ENCODE measurements at places on chromosomes 3 and 15.

DNA sequence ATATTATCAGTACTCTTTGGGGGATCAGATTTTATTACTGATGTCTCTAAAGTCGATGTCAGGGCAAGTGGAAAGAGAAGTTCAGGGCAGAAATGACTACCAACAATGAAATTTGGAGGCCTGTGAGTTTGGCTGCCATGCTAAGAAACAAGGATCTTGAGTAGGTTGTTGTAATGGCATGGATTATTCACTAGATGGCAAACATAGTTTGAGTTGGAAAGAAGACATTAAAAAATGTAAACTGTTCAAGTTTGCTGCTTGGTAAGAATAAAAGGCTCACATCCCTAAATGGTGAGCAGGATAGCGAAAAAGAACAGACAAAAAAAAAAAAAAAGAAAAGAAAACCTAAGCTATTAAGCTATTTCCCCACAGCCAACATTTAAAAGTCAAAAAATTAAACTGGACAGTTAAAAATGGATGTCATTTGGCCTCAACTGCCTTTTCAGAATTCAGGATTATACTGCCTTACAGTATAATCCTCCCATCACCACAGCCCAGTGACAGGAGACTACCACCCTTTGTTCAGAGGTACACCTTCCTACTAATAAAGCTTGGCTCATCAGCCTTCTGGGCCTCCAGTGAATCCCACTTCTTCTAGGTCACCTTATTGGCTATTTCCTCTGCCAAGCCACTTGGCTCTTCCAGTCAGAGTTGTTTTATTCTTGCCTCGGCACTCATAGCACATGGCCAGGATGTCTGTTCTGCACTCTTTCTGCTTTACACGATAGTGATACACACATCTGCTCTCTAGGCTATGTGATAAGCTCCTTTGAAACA, 163.7 kb downstream of the PLD1 start:
- peak; percentile 5 for DNase-seq

DNA sequence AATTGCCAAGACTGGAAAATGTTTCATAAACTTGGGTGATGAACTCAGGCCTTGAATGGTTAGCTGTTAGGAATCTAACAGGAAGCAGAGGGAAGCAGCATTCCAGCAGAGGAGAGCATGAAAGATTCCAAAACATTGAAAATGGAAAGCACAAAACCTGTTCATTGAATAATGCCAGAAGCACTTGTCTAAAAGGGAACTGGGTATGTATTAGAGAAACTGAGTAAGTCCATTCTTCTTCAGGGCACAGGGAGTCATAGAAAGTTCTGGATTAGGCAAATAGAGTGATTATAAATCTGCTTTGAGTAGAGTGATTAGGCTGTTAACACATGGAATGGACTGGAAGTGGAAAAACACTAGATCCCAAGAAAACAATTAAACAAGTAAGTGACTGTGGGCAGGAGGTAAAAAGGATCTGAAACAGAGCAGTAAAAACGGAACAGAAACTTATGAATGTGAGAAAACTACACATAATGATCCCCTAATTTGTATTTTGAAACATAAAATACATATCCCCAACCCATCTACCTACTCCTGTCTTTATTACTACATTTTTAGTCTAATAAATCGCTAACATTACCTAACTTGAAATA, 343.4 kb downstream of the TBC1D5 start:
- no peak for DNase-seq

GRCh38 chr3:163058031-163058854, 1561.6 kb downstream of the OTOL1 start:
- no peak for DNase-seq

- DNase-seq = peak; percentile 57
Measured at GRCh38 chr3:197711973-197712707, 24.6 kb downstream of the RUBCN start.

DNA sequence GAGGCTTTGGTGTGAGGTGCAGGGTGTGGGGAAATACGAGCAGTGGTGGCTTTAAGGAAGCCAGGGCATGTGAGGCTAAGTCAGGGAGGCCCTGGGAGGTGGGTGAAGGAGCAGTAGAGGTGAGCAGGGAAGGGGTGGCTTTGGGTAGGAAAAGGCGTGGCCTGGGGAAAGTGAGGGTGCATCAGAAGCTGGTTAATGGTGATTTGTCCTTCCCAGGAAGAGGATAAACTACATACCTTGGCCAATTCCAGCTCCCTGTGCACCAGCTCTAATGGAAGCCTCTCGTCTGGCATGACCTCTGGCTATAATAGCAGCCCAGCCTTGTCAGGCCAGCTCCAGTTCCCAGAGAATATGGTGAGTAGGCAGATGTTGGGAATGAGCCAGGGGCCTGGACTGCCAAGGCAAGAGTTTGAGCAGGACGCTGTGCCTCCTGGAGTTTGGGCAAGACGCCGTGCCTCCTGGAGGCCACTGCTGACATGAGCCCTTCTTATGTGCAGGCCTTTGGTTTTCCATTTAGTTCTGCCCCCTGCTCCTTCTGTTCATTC, 41.3 kb downstream of the CDAN1 start:
- DNase-seq = no peak

DNA sequence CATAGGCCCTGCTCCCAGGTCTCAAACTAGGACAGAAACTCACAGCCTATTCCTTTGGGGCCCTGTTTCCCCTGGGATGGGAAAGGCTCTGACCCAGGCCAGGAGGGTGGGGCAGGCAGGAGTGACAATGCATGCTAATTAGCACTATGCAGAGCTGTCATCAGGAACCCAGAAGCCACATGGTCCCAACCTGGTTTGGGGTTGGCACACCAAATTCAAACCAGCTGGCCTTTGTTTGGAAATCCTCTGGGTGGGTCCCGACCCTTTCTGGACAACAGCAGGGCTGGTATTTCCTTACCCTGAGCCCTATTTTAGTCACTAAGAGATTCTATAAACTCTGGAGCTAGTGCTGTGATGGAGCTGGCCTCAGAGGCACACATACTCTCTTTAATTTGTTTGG, 166.2 kb downstream of the LRTM1 start:
- DNase-seq = no peak

DNA sequence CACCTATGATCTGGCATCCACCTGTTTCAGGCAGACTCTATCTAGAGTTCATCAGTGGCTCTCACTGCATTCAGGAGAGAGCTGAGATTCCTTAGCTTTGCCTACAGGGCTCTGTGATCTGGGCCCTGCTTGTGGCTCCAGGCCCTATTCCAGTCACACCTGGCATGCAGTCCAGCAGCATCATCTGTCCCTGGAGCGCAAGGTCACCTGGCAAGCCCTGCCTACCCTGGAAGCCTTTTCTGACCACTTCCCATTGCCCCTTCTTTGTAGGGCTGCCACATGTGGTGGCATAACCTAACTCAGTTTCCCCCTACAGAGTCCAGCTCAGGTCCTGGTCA, 115.1 kb upstream of the PLXNA1 start:
- DNase-seq = no peak

- no peak for DNase-seq
Measured at GRCh38 chr3:156718622-156719306, 44.4 kb downstream of the TIPARP start.

DNA sequence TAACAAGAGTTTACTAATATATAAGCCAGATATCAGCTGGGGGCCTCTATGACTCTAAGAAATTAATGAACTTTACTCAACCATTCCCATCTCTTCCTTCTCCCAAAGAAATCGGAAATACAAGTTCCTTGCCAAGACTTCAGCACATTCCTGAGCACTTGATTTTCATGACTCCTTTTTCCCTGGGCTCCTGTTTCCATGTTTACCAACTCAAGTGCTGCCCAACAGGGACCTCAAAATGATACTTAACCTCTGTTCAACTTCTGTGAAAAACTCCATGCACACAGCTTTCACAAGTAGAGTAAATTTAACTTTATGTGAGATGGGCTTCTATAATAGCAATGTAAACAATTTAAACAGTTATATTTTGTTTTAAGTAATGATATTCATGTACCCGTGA, 315.8 kb upstream of the CDIN1 start:
- DNase-seq = no peak

DNA sequence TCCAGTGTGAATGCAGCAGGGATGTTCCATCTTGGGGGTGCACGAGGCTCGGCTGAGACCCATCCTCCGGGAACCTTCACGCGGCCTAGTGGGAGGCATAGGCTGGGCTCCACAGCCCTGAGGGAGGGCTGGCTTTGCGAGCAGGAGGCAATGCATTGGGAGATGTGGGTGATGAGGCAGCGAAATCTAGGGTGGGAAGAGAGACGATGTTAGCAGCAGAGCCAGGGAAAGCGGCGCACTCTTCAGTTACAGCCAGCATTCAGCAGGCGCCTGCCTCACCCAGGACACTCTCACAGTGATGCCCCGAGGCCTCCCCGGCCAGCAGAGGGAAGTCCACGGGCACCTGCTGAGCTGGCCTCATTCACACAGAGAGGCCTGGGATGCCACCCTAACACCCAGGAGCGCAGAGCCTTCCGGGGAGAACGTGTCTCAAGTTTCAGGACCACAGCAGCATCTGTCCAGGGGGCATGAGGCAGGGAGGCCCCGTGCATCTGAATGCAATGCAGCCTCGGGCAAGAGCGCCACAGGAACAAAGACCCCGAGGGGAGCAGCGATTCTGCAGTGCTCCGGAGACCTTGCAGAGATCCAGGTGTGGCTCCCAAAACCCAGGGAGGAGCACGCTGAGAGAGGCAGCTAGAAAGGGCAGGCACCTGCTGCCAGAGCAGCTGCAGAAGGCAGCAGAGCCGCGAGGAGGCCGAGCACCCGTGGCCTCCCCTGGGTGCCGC, 102.4 kb downstream of the NUP210 start:
- DNase-seq = no peak

- no peak for DNase-seq
Measured at GRCh38 chr15:58049520-58050227, 15.8 kb downstream of the ALDH1A2 start.

Data from NCI-H1694 treated with DMSO at 0.1 percent for 48 hours (cell line).